ENCODE measurements at places on chromosomes 7 and 10.

DNA sequence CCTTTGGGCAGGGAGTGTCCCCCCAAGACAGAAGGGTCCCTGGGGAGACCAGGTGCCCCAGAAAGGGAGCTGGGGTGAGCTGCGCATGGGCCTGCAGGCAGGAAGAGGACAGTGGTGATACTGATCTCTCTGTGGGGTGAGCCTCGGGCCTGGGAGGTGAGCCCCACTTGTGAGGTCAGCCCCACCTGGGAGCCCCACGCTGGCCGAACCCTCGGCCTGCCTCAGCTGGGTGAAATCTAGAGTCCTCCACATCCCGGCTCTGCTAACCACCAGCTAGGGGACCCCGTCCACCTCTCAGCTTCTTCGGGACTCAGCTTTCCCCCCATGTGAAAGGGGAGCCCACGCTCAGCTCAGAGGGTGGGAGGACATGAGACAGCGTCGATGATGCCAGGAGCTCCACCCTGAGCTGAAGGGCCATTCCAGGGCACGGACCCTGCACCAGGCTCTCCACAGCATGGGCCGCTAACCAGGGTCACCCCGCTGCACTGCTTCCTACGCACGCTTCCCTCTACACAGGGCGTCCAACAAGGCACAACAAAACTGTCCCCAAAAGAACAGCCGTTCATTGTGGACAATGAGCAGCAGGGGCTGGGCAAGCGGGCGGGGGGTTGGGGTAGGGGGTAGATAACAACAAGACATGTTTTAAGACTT lies 48.7 kb downstream of the CAMK2B start:
- DNase-seq, result no peak

DNA sequence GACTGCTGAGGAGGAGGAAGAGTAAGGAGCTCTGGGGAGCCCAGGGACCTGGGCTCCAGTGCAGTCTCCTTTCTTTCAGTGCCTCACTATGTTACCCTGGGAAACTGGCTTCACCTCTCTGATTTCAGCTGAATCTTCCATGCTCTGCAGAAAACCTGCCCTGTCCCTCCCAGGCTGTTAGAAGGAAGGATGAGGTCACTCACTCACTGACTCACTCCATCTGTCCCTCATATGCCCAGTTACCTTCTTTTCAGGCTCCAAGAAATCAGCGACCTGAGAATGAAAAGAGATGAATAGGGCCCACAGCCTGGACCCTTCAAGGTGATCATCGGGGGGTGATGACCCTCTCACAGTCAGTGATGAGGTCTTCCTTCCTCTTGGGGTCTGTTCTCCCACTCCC lies 481 bp downstream of the SFTPA2 start:
- no peak for DNase-seq

- no peak for DNase-seq
Measured at GRCh38 chr7:77824636-77825035, 26.1 kb downstream of the PHTF2 start.

DNA sequence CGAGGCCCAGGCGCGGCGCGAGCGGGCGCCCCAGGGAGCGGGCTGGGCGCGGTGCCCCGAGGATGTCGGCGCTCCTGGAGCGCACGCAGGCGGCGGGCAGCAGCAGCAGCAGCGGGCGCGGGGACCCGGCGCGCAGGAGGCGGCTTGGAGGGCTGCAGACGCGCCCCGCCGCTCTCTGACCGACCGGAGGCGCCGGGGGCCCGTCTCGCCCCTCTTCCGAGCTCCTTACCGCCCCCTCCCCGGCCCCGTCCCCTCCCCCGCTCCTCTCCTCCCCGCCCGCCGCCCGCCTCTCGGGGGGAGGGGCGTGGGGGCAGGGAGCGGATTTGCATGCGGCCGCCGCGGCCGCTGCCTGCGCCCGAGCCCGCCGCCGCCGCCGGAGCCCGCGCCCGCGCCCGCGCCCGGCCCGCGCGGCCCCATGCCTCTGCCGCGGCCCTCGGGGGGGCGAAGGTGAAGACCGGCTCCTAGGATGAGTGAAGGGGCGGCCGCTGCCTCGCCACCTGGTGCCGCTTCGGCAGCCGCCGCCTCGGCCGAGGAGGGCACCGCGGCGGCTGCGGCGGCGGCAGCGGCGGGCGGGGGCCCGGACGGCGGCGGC lies at the start of gene NRG3:
NRG3 (plus strand) TSS at position 320 of the 592 bp plus-strand sequence.
- no peak for DNase-seq

GRCh38 chr7:97021747-97022490 lies 2.7 kb downstream of the DLX5 start:
- no peak for DNase-seq

DNA sequence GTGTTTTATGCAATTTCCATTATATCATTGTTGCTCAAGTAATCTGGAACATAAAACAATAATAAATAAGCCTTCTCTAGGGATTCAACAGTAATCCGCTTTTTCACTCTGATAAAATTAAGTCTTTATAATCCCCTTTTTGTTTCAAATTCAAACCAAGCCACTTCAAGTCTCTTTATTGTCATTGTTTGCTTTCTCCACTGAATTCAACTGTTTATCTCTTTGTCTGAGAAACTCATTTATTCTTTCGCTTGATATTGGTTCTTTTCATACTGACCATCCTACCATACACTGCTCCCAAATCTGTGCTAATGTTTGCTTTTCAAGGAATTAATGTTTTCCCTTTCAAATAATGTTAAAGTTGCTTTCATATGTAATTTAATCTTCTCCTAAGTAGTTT lies 550.4 kb upstream of the PCDH15 start:
- DNase-seq, result no peak

DNA sequence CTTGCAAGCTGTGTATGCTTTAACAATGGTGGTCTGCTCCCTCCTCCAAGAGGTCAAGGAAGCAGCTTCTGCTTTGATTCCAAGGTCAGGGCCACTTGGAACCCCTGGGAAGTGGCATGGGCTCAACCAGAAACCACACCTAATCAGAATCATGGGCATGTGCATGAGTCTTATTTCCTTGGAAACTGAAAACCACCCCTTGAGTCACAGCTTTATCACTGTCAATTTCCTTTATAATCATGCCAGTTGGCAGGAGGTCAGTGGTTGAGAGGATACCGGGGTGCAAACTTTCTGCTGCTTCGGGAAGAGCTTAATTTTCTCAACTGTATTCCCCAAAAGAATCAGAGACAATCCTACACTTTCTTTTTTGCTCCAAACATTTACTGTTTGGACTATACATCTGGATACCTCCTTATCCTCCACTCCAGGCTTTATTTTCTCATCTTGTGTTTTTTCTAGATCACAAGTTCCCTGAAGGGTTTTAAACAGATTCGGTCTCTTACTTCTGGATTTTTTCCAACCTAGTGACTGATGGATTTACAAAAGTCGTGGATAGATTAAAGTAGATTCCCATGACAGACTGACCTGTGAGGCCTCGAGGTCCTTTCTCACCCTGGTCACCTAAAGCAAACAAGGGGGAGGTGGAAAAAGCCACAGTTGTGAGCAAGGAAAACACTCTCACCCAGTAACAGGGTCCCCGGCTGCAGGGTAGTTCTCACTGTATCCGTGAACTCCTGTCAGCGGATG lies 36.0 kb downstream of the COL17A1 start:
- DNase-seq, result no peak

- no peak for DNase-seq
Measured at GRCh38 chr7:1675036-1675671, 5.1 kb downstream of the ELFN1 start.

- DNase-seq, result no peak
Measured at GRCh38 chr7:15681186-15681585, 5.3 kb downstream of the MEOX2 start.

DNA sequence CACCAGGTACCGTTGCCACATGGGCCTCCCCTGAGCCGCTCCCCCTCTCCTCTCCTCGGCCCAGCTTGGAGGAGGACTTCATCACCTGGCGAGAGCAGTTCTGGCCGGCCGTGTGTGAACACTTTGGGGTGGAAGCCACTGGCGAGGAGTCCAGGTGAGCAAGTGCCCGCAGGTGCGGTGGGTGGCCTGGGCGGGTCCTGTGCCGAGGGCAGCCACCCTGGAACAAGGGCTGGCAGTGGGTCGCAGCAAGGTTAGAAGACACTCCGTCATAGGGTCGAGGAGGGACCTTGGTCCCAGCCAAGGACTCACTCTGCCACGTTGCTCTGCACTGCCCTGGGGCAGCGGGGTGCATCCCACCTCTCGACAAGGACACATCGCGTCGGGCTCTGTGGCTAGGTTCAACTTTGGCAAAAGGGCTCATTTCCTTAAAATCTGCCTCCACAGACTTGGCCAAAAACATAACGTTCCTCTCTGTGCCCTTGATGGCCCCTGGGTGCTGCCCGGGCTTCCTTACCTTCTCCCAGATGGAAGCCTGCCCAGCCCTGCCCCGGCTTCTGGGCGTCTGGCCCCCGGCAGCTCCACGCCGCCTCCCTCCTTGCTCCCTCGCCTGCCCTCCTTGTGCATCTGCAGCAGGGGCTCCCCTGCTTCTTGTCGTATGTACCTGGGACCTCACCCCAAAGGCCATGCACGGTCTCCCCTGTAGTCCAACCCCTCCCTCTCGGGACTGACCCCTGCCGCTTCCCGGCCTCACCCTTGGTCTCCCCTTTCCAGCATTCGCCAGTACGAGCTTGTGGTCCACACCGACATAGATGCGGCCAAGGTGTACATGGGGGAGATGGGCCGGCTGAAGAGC lies 12.7 kb downstream of the TMEM120A start:
- DNase-seq, result no peak

- DNase-seq, result no peak
Measured at GRCh38 chr7:55304018-55304762, 60.9 kb upstream of the LANCL2 start.

DNA sequence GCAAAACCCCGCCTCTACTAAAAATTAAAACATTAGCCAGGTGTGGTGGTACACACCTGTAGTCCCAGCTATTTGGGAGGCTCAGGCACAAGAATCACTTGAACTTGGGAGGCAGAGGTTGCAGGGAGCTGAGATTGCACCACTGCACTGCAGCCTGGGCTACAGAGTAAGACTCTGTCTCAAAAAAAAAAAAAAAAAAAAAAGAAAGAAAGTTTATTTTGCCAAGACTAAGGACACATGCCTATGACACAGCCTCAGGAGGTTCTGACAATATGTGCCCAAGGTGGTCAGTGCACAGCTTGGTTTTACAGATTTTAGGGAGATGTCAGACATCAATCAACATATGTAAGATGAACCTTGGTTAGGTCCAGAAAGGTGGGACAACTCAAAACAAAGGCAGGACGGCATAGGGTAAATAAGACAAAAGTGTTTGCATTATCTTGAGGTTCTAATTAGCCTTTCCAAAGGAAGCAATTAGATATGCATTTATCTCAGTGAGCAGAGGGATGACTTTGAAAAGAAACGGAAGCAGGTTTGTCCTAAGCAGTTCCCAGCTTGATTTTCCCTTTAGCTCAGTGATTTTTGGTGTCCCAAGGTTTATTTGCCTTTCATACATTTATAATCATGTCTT lies 20.7 kb upstream of the OTUD1 start:
- DNase-seq, result no peak

DNA sequence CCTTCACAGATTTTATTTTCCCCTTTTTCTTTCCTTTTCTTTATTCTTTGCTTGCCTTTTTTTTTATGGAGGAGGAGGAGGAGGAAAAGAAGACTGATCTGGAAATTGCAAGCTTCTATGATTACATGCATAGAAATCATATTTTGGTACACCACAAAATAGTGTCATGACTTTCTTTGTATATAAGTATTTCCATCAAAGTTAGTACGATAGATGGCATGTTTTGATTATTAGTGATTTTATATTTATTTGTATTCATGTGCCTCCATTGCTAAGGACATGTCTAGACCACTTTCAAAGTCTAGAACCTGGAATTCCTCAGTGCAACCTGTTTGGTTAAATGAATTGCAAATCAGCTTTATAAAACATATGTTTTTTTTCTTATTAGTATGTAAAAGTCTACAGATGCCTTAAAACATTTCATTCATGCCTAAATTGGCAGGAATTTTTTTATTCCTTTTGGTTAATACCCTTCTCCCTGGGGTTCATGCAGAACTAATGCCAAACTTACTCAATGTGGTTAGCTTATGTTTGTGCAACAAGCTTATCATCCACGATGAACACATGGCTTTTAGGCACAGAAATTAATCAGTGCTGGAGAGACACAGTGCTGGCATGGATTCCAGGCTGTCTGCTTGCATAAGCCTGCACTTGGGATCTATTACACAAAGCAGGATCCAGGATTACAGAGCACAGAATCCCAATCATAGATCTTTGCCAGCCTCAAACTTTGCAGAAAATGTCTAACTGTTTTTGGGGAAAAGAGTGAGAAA lies 213.1 kb downstream of the CHRM2 start:
- DNase-seq, result no peak

DNA sequence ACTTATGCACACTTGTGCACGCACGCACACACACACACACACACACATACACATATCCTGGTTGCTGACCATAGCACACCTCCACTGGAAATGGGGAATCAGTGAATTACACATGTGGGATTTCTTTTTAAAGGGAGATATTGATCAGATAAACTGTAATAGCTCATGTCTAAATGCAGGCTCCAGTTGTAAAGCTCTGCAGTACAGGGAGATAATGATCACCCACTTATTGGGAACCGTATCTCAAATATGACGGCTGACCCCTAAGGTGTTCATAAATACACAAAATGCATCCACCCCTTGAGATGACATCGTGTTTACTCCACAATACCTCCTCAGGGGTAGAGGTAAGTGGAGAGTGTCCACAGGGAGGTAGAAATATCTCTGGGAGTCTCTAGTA lies 79.2 kb downstream of the PLXNA4 start:
- DNase-seq, result no peak

DNA sequence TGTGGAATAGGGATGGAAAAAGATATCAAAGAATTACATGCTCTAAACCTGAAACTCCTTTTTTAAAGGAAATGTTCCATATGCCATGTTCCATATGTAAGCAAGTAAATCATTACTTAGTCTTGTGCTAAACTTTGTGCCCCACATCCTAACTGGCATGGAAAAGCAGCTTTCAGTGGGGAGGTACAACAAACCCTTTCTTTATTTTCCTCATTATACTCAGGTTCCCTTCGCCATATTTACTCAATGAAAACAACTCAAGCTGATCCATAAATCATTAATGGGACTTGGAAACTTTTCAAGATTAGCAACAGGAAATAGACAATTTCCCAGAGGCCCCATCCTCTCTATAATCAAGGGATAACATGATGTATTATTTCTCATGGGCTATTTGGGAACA lies 56.0 kb downstream of the GSAP start:
- DNase-seq, result no peak

GRCh38 chr10:106446920-106447319 lies 717.6 kb downstream of the SORCS1 start:
- no peak for DNase-seq

DNA sequence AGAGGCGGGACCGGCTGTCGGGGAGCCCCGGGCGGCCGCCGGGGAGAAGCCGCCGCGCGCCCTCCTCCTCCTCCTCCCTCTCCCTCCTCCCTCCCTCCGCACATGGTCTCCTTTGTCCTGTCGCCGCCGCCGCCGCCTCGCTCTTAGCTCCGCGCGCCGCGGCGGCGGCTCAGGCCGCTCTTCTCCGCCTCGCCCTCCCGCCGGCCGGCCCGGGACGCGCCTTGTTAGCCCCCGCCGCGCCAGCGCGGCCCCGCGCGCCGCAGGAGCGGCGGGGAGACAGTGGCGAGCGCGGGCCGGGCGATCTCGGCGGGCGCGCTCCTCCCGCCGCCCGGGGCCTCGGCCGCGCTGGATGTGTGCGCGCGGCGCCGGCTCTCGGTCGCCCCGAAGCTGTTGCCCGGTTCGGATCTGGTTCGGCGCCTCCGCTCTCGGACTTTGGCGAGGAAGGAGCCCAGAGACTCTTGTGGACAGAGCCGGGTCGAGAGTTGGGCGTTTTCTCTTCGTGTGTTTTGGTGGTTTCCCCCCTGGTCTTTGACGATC lies 437.4 kb upstream of the GALNT17 start:
- no peak for DNase-seq
